ENCODE measurements at places on chromosomes 6 and 20. TPM values are rescaled to one million over a fixed set of nuclear protein-coding genes. Genes with fewer than 3 reads are reported as not detected.

DNA sequence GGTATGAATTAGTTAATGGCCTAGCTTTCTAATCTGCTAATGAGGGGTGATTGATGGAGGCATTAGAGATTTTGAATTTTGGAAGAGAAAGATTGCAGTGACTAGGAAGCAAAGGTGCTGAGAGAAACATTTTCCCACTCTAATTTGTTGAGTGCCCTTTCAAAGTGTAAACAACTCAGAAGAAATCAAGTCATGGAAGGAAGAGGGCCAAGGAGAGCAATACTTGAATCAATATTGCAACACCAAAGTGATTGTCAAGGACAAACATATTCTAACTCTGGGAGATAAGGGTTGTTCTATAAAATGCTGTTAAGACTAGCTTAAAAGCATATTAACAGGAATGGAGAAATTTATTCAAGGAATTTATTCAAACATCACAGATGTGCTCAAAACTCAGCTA, 182.7 kb upstream of the FERMT1 start:
- H3K36me3 ChIP-seq: no peaks in the 10 kb centered on the region
- no peaks in the 10 kb centered on the region for H3K4me1 ChIP-seq
- H3K27me3 ChIP-seq: no peaks in the 10 kb centered on the region
- H3K4me3 ChIP-seq: no peak overlapping the region

DNA sequence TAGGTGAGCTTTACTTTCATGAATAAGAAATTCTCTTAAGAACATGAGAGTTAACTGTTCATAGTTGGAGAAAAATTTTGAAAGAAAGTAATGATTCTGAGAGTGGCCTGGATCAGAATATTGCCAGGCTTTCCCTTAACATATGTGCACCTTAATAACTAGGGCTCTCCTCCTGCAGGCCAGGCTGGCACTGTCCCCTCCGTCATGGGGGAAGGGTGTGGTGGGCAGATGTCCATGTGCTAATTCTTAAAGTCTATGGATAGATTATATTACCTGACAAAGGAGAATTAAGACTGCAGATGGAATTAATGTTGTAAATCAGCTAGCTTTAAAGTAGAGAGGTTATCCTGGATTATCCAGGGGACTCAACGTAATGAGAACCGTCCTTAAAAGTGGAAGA, 10.9 kb upstream of the KLHL32 start:
- H3K27me3 ChIP-seq: no peaks in the 10 kb centered on the region
- no peak overlapping the region for H3K4me3 ChIP-seq
- DNase-seq: no peak
- H3K36me3 ChIP-seq: no peaks in the 10 kb centered on the region
- H3K4me1 ChIP-seq: no peaks in the 10 kb centered on the region
- H3K27ac ChIP-seq: no peak overlapping the region

- H3K27ac ChIP-seq: no peak overlapping the region
- DNase-seq: no peak
- H3K4me1 ChIP-seq: no peaks in the 10 kb centered on the region
- no peaks in the 10 kb centered on the region for H3K27me3 ChIP-seq
- H3K36me3 ChIP-seq: no peaks in the 10 kb centered on the region
Measured at GRCh38 chr6:129726650-129727049, 16.7 kb upstream of the ARHGAP18 start.

DNA sequence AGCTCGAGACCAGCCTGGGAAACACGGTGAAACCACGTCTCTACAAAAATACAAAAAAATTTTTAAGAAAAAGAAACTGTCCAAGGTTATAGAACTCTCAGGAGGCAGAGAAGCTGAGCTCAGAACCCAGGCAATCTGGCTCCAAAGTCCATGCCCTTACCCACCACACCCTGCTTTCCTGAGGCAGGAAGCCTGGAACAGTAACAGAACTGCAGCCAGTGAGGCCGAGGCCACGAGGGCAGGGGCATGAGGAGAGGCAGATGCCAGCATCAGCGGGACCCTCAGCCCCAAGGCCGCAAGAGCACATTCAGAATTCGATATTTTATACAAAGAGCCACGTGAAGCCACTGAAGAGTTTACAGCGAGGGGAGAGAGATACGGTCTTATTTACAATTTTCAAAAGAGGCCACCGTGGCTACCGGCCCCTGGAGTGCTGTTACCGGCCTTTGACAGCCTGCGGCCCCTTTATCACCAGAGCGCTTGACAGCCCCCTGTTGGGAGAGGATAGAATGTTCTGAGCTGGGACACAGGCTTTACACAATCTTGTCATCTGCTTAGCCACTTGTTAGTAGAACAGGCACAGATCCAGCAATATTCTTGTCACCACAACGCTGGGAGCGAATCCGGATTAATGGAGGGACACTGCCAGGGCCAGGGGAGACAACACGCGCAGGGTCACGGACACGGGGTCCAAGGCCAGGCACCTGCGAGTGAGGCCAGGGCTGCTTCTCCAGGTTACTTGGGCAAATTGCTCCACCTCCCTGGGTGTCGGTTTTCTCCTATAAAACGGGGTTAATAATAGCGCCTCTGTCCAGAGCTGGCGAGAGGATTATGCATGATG, 5.6 kb downstream of the SPATA2 start:
- peaks cover 3% of the 10 kb centered on the region for H3K4me1 ChIP-seq
- H3K27ac ChIP-seq: peak overlapping the region; percentile 16
- DNase-seq: no peak
- H3K36me3 ChIP-seq: no peaks in the 10 kb centered on the region
- H3K27me3 ChIP-seq: no peaks in the 10 kb centered on the region
- no peak overlapping the region for H3K4me3 ChIP-seq

GRCh38 chr6:24931296-24931695, 4.5 kb downstream of the RIPOR2 start:
- H3K4me3 ChIP-seq: no peak overlapping the region
- DNase-seq: no peak
- peak overlapping the region; percentile 42 for H3K27ac ChIP-seq
- H3K4me1 ChIP-seq: peaks cover 22% of the 10 kb centered on the region

DNA sequence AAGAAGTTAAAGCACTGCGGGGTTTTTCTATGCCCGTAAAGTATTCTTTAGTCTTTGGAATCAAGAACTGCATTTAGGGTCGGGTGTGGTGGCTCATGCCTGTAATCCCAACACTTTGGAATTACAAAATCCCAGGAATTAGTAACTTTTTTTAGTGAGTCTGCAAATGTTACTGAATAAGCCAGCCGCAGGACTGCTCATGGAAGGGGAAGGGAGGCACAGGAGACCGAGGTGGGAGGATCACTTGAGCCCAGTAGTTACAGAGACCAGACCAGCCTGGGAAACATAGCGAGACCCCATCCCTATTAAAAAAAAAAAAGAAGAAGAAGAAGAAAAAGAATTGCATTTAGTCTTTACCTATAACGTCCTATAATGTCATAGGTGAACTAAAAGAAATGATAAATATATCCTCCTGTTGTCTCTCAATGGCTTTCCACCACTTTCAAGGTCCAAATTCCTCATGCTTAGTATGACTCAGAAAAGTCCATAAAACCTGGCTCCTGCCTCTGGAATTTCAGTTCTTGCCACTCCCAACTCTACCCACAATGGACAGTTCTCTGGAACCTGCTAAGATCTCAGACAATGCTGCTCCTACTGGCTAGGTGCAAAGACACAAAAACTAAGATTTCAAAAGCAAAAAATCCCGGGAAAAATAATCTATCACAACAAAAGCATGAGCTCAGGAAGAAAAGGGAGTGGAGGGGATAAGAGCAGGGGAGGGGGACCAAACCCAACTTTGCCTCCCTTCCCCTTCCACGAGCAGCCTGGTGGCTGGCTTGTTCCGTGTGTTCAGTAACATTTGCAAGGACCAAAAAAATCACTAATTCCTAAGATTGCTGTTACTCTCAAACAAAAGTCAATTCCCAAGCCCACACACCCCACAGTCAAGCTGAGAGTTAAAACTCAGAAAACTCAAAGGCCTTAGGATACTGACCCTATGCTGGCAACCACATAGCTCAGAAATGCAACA, 39.0 kb downstream of the B4GALT5 start:
- no peak overlapping the region for H3K4me3 ChIP-seq
- H3K36me3 ChIP-seq: no peaks in the 10 kb centered on the region
- H3K4me1 ChIP-seq: peaks cover 13% of the 10 kb centered on the region
- H3K27me3 ChIP-seq: no peaks in the 10 kb centered on the region

DNA sequence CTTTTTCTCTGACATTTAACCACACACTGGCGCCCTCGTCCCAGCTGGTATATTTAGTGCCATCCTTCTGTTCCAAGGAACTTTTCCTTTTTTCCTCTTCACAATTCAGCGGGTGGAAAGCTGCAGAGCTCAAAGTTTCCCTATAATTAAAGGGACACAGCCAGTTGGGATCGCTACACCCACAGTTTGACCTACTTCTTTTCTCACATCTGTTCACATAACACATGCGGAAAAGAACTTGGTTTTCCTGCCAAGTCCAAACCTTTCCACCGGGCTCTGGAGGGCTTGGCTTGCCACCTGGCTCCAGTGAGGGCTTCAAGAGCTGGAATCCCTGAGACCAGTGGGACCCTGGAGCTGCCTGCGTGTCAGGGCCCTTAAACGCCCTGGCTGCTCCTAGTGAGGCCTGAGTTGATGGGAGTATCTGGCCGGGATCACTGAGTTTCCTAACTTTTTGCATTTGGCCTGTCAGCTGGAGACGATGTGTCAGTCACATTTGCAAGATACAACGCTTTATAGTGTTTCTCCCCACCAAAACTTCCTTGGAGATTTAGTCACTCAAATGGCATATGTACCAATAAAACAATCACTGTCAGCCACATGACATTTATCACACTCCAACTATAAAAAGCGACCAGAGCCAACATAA, 176.0 kb downstream of the SASH1 start:
- H3K27ac ChIP-seq: peak overlapping the region; percentile 66
- H3K27me3 ChIP-seq: no peaks in the 10 kb centered on the region
- no peak overlapping the region for H3K4me3 ChIP-seq
- no peaks in the 10 kb centered on the region for H3K4me1 ChIP-seq

- H3K36me3 ChIP-seq: no peaks in the 10 kb centered on the region
- no peak for DNase-seq
- H3K4me1 ChIP-seq: no peaks in the 10 kb centered on the region
Measured at GRCh38 chr20:46894579-46894958, at the start of gene EYA2. EYA2 (plus strand) TSS chr20:46894843; CDS start chr20:46990011, 95,168 bp downstream.

- no peak overlapping the region for H3K27ac ChIP-seq
- no peaks in the 10 kb centered on the region for H3K27me3 ChIP-seq
- H3K4me3 ChIP-seq: no peak overlapping the region
- DNase-seq: no peak
- no peaks in the 10 kb centered on the region for H3K36me3 ChIP-seq
Measured at GRCh38 chr20:51354769-51355319, 187.7 kb downstream of the NFATC2 start.

GRCh38 chr6:35370124-35370741, 27.9 kb downstream of the PPARD start:
- H3K4me1 ChIP-seq: no peaks in the 10 kb centered on the region
- H3K27me3 ChIP-seq: no peaks in the 10 kb centered on the region
- DNase-seq: peak; percentile 49
- no peak overlapping the region for H3K27ac ChIP-seq
- no peaks in the 10 kb centered on the region for H3K36me3 ChIP-seq
- H3K4me3 ChIP-seq: no peak overlapping the region

GRCh38 chr6:138520463-138520862, 21.2 kb upstream of the NHSL1 start:
- no peak for DNase-seq
- no peak overlapping the region for H3K4me3 ChIP-seq
- no peaks in the 10 kb centered on the region for H3K27me3 ChIP-seq
- H3K4me1 ChIP-seq: no peaks in the 10 kb centered on the region
- no peak overlapping the region for H3K27ac ChIP-seq

GRCh38 chr6:91127752-91128151, 540.9 kb upstream of the MAP3K7 start:
- H3K4me3 ChIP-seq: no peak overlapping the region
- H3K36me3 ChIP-seq: no peaks in the 10 kb centered on the region
- no peak overlapping the region for H3K27ac ChIP-seq
- no peaks in the 10 kb centered on the region for H3K4me1 ChIP-seq
- no peaks in the 10 kb centered on the region for H3K27me3 ChIP-seq

Gene SYCP2L
- 4.9 TPM for total RNA-seq

Gene TSPYL1
- total RNA-seq: 94.9 TPM

Gene FAM162B
- 8.0 TPM for total RNA-seq

Gene DYNLT2
- total RNA-seq: 0.26 TPM
